ENCODE measurements at places on chromosomes 11 and 22.

DNA sequence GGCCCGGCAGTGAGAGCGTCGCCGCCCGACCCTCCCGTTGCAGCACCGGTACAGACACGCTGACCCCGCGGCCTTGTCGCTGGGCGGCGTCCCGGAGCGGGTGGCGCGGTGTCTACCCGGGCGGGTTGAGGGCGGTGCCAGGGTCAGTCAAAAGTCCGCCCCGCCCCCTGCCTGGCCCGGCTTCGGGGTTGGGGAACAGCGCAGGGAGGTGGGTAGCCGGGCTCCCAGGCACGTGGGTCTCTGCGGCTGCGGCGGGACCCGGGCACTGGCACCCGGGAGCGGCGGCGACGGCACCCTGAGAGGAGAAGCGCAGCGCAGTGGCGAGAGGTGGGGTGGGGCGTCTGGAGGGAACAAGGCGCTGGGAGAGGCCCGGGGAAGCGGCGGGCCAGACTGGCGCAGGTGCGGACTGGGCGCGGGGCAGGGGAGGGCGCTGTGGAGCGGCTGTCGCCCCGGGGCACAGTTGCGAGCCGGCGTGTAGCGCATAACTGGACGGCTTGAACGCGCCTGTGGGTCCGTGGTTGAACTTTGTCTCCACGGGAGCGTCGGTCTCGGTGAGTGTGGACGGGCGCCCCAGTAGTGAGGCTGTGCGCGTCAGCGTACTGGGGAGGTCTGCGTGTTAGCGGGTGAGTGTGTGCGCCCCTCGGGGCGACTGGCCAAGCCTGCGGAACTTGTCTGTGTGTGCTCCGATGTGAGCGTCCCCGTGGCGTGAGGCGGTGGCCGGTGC is at the start of gene P2RY2:
TSS of gene P2RY2 (plus strand) at position 176 of the 724 bp plus-strand sequence. CDS start 15,879 bp downstream, outside the sequence.
- no peak for DNase-seq

- no peak for DNase-seq
These were observed 50.7 kb downstream of the RRAS2 start for GRCh38 chr11:14308114-14308896.

DNA sequence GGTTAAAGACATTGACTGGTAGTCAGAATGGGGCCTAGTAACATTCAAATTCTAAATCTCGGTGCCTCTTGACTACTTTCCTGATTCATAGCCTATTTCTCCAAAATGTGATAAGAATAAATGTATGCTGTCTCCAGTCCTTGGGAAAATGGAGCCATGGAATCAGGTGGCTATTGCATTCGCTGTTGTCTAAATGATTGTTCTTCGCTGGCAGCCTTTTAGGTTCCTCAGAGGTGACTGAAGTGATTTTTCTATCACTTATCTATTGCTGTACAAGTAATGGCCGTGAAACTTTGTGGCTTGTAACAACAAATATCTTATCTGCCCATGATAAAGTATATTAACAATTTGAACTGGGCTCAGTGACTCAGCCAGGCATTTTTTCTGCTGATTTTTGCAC is 15.4 kb downstream of the SRPRA start:
- DNase-seq: no peak

GRCh38 chr11:129267716-129268115 is 75.6 kb upstream of the ARHGAP32 start:
- no peak for DNase-seq

DNA sequence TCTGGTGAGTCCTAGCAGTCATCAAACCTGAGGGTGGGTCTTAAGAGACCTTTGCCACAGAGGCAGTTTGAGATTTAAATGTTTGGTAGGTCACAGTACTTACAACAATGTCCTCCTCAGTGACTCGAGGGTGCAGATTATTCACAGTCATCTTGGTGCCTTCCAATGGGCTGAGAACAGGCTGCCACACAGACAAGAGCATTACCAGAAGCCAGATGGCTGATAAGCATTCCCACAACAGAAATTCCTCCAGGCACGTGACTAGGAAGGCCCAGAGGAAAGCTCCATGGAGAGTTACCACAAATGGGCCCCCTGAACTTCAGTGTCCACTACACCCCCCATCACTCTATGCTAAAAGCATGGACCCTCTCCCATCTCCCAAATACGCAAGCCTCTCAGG is 19.2 kb downstream of the POLDIP3 start:
- DNase-seq: no peak

- no peak for DNase-seq
These were observed 16.0 kb upstream of the B4GALNT4 start for GRCh38 chr11:353179-353873.

DNA sequence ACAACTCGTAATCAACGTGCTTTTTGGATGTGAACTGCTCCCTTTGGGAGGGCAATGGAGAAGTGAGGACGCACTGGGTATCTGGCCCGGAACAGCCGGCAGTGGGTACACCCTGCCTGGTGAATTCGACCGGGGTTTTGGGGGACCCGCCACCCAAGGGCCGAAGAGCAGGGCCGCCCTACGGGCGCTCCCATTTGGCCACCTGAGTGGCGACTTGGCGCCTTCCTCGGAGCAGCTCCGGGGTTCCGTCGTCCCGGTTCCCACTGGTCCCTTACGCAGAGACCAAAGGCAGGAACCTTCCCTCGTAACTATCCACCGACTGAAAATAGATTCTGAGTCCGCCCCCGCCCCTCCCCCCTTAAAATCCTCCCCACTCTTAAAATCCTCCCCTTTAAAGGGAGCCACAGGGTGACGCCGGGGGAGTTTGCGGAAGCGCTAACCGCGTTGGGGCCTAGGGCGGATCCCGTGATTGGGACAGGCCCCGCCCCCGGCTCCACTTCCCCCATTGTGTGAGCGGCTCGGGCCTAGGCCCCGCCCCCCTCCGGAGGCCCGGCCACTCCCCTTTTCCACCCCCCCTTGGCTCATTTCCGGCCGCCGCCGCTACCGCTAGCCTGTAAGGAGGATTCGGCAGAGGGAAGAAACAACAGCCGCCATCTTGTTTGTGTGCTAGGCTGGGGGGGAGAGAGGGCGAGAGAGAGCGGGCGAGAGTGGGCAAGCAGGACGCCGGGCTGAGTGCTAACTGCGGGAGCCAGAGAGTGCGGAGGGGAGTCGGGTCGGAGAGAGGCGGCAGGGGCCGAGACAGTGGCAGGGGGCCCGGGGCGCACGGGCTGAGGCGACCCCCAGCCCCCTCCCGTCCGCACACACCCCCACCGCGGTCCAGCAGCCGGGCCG is 1.0 kb upstream of the EP300 start:
- peak; percentile 99 for DNase-seq

- no peak for DNase-seq
These were observed 250.8 kb downstream of the DDX10 start for GRCh38 chr11:108915666-108916065.

DNA sequence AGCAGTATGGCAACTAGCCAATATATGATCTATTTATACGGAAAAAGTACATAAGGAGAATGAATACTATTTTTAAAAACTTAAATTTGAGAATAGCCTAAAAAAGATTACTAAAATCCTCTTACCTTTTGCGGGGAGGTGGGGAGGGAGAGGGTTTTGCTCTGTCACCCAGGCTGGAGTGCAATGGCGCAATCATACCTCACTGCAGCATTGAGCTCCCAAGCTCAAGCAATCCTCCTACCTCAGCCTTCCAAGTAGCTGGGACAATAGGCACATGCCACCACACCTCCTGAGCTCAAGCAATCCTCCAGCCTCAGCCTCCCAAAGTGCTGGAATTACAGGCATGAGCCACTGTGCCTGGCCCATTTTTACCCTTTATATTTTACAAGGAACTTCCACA is 82.0 kb downstream of the TTC28 start:
- no peak for DNase-seq

- DNase-seq: no peak
These were observed 1.8 kb downstream of the SLC16A8 start for GRCh38 chr22:38081941-38082828.

GRCh38 chr11:113481226-113481625 is 6.0 kb upstream of the DRD2 start:
- DNase-seq: no peak

GRCh38 chr11:100741866-100742625 is 55.0 kb downstream of the ARHGAP42 start:
- no peak for DNase-seq

- no peak for DNase-seq
These were observed 531 bp downstream of the RAB3IL1 start for GRCh38 chr11:61916737-61917333.

GRCh38 chr11:28009388-28009787 is 98.6 kb downstream of the KIF18A start:
- no peak for DNase-seq

DNA sequence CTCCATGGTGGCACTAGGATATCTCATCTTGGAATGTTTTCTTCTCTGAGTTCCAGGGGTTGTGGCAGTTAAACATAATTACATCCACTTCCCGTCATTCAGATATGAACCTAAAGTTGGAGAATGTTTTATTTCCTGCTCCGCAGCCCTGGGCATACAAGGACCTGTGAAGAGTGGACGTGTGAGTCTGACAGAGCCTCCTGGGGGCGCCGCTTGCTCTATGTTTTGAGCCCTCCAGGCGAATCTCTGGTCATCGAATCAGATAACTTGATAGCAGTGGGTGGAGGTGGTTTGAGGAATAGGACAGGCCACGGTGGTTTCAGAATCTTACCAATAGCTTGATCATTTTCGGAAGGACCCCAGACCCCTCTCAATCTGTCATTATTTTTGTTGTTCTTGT is 174.2 kb downstream of the NTM start:
- DNase-seq: no peak

DNA sequence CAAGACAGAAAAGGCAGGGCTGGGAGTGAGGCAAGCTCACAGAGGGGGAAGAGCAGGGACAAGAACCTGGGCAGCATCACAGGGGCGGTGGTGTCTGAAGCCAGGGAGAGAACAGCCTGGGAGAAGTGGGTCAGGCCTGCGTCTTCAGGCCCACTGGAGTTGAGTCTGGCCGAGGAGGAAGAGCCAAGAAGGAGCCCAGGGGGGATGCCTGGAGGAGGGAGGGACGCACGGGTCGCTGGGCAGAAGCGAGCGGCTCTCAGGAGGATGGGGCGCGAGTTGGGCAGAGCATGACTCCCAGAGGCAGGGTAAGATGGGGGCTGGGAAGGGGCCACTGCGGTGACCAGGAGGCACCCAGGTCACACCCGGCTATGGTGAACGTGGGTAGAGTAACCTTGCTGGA is 18.5 kb downstream of the LRFN4 start:
- DNase-seq: no peak

- no peak for DNase-seq
These were observed 4.7 kb downstream of the C11orf52 start for GRCh38 chr11:111923351-111923788.

- no peak for DNase-seq
These were observed 77.7 kb upstream of the SC5D start for GRCh38 chr11:121214861-121215260.
